Activated T-helper 1 cell treated with anti-CD3 and anti-CD28 coated beads, Interleukin-2, amount 50 U/mL, for 16 hours (primary cell): ENCODE measurements at places on chromosomes 2 and 18.

DNA sequence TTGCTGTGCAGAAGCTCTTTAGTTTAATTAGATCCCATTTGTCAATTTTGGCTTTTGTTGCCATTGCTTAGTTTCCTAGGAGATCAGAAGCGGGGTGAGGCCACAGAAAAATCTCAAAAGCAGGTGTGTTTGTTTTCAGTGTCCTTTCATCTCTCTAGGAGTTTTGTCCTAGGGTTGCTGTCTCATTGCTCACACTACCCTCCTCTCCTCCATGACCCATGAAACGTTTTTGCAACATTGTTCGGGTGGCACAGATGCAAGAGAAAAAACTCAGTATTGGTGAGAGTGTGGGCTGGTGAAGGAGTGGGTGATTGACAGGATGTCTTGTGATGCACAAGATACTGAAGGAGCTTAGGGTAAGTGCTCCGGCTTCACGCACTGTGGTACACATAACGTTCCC is 103.6 kb downstream of the LYPD1 start:
- no peak for DNase-seq

DNA sequence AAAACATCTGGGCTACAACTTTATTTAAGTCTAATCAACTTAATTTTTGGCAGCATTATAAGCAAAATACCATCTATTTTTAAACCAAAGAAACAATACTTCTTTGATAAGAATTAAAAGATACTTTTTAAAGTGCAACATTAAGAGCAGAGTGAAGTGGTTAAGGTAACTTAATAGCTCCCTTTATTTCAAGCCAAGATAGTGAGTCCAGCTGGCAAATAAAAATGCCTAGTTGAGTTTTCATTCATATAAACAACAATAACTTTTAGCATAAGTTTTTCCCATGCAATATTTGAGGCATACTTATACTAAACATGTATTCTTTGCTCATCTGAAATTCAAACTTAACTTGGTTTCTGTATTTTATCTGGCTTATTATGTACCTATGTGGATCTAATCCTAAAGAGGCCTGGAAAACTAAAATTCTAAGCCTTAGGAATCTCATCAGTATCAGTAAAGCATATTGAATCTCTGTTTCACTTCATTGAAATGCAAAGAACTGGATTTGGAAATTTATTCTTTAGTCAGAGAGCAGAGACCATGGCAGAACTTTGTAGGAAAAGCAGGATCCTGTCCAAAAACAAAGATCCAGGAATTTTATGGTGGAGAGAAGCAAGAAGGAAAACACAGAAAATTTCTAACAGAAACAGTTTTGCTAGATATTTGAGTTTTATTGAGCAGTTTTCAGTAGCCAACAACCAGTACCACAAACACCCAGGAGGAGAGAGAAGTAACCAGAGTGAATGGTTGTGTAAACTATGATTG is 95.9 kb downstream of the COL3A1 start:
- DNase-seq = no peak

- DNase-seq = no peak
Observed at GRCh38 chr18:25825979-25826776, 264.2 kb downstream of the SS18 start.

DNA sequence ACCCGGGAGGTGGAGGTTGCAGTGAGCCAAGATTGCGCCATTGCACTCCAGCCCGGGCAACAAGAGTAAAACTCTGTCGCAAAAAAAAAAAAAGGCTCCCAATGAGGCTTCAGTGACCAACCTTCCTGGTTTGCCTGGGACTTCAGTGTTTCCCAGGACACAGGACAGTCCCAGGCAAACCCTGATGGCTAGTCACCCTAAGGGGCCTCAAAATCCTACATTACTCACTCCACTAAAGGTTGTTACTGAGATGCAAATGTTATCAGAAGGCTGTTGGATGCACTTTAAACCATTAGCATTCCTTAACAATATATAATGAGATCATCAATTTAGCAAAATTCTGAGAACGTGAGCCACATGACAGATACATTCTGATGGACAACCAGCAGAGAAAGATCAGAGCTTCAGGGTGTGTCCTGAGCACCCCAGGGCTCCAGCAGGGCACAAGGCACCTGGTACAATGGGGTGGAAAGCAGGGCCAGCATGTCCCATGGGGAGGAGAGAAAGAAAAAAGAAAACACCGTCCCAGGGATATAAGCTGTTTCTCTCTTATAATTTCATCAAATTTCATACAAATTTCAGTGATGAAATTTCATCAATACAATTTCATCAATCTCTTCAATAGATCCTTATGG is 118.1 kb upstream of the ARL5A start:
- no peak for DNase-seq

DNA sequence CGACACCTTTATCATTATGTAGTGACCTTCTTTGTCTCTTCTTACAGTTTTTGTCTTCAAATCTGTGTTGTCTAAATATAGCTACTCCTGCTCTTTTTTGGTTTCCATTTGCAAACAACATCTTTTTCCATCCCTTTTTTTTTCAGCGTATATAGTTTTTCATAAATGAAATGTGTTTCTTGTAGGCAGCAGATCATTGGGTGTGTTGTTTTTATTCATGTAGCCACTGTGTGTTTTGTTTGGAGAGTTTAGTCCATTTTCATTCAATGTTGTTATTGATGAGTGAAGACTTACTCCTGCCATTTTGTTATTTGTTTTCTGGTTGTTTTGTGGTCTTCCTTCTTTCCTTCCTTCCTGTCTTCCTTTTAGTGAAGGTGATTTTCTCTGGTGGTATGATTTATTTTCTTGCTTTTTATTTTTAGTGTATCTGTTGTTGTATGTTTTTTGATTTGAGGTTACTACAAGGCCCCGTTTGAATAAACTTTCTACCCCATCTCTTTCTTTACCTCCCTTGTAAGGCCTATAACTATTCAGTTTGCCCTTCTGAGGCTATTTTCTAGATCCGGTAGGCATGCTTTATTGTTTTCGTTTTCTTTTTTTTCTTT is 81.4 kb downstream of the FAM117B start:
- no peak for DNase-seq

GRCh38 chr2:190301032-190301431 is 18.6 kb downstream of the HIBCH start:
- no peak for DNase-seq

DNA sequence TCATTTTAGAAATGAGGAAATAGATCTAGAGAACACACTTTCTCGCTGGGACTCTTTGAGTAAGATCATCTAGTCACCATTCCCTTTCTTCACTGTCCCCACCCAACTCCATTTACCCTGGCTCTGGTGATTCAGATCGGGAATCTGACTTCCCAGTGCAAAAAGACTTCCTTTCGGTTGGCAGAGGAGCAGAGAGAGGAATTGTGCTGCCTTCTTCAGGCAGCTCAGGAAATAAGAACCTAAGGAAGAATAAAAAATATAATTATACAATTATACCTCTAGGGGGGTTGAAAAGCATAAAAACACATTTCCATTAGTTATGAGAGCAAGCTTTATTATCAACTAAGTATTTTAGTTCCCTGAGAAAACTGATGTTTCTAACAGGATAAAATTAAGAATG is 9.3 kb upstream of the MPP4 start:
- DNase-seq = no peak

DNA sequence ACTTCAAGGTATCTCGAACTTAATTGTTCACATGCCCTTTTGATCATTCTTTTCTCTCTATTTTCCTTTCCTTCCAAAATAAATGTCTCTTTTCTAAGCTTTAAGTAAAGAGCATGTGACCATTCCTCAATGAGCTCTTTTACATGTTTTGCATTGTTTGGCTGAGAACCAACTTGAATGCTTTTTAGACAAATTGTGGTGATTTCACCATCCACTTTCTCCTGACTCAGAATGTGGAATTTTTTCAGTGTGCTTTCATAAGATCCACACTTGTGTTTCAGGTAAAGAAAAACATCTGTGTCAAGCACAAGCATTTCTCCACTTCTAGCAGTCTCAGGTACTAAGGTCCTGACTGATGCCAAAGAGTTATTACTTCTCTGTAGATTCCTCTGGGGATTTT is 10.7 kb downstream of the RBM43 start:
- no peak for DNase-seq

GRCh38 chr18:57574866-57575265 is 11.6 kb downstream of the FECH start:
- DNase-seq = no peak

- no peak for DNase-seq
Observed at GRCh38 chr2:207770602-207771404, 1.1 kb upstream of the FZD5 start.

GRCh38 chr18:46069524-46069923 is 2.5 kb downstream of the PSTPIP2 start:
- DNase-seq = no peak

DNA sequence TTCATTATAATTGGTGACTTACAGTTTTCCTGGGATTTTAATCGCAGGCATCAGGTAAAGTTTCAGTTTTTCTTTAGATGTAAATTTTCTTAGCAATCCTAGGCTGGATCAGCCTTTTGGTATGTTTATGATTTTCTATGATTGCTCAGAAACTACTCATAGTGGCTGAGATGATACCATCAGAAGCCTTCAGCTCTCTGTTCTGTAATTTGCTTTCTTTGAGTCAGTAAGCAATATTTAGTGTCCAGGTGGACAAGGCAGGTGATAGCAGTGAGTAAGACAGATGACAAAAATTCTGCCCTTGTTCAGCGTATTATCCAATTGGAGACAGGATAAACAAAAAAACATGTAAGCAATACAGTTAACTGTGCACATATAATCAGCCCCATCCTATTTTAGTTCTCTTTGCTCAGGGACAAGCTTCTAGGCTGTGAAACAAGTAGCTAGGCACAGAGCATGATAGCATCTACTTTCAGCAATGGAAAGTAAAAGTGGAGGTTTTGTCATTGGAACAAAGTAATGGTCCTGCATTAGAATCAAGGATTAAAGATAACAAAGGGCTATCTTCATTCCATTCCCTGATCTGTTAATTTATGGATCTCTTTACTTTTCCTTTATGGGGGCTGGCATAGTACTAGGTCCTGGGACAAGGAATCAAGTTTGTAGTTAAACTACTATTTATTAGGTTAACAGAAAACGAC is 100.8 kb downstream of the EPC2 start:
- DNase-seq = no peak

DNA sequence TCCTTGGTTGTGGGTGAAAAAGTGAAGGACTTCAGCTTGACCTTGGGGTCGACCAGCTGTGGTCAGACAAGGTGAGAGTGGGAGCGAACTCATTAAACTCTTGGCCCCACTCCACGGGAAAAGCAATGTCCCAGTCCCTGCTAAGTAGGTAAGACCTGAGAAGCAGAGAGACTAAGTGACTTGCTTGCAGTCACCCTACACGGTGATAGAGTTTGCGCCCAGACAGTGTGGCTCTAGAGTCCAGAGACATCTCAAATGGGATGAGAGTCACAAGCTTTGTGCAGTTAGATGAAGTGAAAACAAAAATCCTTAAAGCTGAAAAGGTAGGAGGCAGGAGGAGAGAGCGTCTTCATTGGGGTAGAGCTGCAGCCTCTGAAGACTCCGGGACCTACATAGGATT is 55.9 kb upstream of the ZNF236 start:
- DNase-seq = no peak

- no peak for DNase-seq
Observed at GRCh38 chr18:12722731-12723130, 19.9 kb downstream of the PSMG2 start.

DNA sequence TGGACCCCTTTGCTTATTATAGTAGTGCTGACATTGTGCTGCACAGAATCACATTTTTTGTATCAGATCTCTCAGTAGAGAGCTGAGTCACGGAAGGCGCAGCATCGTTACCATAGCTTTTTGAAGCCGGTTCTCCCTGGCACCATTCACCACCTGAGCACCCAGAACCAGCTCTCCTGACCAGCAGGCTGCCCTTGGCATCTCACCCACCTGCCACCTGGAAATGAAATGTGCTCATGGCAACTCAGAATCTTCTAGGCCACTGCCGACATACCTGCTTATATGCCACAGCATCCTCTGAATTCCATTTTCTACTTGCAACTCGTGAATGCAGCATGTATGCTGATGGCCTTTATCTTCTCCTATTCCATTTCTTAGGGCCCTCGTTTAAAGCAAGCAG is 62.7 kb downstream of the COA5 start:
- no peak for DNase-seq

GRCh38 chr2:185785851-185786473 is 47.4 kb downstream of the FSIP2 start:
- DNase-seq = no peak

- DNase-seq = no peak
Observed at GRCh38 chr2:52904355-52904891, 863.2 kb upstream of the CHAC2 start.

DNA sequence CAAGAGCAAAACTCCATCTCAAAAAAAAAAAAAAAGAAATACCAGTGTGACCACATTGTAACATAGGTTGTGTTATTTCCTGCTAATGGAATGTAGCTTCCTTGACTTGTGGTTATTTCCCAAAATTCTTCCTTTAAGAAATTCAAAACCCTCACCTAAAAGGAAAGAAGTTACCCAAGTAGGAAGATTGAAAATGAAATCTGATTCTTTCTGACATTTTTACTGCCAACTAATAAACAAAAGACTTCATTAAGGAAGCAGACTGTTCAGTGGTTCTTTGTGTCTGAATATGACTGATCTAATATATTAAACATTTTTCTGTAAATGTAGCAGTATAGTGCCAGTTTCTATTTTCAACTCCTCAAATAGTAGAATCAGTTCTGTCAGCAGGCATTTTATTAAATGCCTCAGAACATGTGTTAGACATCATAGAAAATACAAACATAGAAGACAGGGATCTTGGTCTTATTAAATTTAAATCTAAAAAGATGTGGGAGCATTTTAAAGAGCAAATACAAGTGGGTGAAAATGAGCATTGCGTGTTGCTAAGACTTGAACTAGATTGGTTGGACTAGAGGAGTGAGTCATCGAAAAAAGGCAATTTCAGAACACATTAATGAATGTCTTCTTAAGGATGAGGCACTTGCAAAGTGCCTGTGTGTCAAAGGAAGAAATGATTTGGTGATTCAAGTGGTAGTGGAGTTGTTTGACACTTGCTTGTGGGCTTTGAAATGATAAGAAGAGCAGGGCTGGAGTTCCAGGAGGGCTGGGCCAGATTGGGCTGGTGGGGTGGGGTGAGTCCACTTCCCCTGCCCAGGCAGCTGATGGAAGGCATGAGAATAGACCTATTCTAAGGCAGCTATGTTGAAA is 53.4 kb downstream of the PKP4 start:
- no peak for DNase-seq

DNA sequence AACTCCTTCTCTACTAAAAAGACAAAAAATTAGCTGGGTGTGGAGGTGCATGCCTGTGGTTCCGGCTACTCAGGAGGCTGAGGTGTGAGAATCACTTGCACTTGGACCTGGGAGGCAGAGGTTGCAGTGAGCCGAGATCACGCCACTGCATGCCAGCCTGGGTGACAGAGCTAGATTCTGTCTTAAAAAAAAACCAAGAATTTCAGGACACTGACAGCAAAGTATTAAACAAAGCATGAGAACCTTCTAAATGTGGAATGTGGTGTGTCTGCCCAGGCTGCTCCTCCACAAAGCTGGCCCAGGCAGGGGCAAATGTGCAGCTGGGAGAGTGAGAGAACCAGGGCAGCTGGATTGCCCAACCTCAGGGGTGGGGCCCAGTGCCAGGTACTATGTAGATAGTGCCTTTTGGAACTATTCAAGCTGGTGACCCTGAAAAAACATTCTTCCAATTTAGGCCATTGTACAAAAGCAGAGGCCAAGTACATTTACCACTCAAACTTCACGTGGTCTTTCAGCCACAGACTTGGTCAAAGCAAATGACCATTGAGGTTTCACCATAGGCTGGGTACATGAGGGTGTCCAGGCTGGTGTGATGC is 6.7 kb upstream of the UGT1A5 start:
- DNase-seq = no peak
